ENCODE measurements at places on chromosomes 16 and 17.

- DNase-seq, result no peak
Measured at GRCh38 chr17:58329810-58330537, 1.4 kb upstream of the TSPOAP1 start.

- DNase-seq, result no peak
Measured at GRCh38 chr16:51773071-51773890, 622.2 kb upstream of the SALL1 start.

GRCh38 chr17:58402679-58403078 lies 14.7 kb downstream of the RNF43 start:
- DNase-seq, result no peak

- no peak for DNase-seq
Measured at GRCh38 chr17:77054936-77055335, 85.8 kb upstream of the SEC14L1 start.

GRCh38 chr17:31156326-31156725 lies 61.5 kb downstream of the NF1 start:
- no peak for DNase-seq

DNA sequence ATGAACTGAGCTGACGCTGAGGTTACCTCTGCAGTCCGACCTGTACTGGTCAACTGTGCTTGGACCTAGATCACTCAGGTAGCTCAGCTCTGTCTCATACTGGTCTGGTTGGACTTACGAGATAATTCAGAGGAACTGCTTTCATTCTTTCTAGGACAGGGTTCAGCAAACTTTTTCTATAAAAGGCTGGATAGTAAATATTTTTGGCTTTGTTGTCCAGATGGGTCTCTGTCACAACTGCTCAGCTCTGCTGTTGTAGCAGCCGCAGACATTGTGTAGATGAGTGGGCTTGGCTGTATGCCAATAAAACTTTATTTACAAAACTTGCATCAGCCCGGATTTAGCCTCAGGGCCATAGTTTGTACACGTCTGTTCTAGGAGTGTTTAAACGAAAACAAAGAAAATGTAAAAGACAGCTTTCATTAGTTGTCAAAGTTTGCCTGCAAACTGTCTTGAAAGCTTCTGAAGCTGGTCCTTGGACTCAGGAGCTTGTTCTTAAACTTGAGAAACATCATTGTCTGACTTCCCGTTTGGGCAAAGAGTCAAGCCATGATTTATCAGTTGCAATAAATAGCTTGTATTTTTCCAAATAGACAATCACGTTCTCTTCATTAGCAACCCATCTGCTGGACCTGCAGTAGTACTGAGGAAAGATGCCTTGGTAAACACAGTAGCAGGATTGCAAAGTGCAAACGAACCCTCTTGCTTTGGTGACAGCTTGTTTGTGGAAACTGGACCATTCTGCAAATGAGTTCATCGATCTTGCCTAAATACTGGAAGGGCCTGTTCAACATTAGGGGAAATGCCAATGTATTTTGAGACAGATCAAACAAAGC lies 253.4 kb downstream of the SNX29 start:
- peak; percentile 34 for DNase-seq

DNA sequence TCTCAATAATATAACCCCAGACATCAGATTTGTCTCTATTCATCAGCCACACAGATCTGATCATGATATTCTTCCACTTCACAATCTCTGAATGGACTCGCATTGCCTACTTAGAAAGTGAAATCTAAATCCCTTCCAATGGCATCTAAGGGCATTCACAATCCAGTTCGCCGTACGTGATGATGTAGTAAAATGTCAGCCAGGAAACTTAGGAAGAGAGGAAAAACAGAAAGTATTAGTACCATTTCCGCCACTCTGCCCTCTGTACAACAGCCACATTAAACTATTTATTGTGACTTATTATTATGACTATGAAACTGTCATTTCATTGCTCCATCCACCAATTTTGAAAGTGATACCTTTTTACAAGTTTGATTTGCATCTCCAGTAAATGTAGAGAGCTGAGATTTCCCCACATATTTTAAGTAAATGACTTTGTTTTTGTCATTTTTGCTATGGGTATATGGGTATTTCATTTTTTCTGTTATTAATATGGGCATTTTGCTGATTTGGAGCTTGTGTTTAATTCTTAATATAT lies 69.4 kb upstream of the SMIM36 start:
- DNase-seq, result no peak

- peak; percentile 41 for DNase-seq
Measured at GRCh38 chr17:57121308-57122042, 36.4 kb downstream of the AKAP1 start.

DNA sequence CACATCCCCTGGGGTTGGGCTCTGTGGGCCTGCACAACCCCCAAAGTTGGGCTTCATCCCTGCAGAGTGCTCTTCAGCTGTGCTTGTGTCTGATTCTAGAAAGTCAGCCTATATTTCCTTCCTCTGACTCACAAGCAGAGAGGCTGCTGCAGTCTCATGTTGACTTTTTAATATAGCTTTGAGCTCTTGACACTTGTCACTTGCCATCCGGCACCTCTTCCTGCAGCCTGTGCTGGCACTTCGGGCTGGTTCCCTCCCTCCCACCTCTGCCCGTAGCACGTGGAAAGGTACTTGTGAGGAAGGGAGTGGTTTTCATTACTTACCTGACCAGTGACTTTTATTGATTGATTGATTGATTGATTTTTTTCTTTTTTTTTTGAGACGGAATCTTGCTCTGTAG lies 19.0 kb upstream of the JPT2 start:
- DNase-seq, result no peak

DNA sequence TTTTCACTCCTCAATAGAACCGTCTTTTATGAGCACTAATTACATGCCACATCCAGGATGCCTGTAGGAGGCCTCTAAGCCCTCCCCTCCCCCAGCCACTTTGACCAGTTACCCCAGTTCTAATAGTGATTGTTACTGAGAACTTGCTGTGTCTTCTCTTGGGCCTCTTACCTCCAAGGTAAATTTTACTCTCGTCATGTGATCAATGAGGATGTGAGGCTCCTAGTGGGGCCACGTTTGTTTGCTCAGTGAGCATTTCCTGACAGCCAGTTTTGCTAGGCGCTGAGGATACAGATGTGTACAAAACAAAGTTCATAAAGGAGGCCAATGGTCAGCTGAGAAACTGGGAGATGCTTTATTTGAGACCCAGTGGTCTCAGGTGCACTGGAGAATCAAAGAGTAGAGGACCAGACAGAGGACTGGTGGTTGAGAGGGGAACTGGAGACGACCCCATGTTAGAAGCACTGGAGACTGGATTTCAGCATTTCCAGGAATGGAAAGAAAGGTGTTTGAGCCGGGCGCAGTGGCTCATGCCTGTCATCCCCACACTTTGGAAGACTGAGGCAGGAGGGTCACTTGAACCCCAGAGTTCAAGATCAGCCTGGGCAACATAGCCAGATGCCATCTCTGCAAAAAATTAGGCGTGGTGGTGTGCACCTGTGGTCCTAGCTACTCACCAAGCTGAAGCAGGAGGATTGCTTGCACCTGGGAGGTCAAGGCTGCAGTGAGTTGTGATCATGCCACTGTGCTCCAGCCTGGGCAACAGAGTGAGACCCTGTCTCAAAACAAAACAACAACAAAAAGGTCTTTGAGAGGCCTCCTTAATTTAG lies 2.6 kb downstream of the ATP2C2 start:
- DNase-seq, result no peak

- DNase-seq, result peak; percentile 85
Measured at GRCh38 chr16:2498531-2499253, 15.1 kb upstream of the ATP6V0C start.

- no peak for DNase-seq
Measured at GRCh38 chr16:681746-682427, 1.7 kb downstream of the STUB1 start.

- DNase-seq, result no peak
Measured at GRCh38 chr16:67415872-67416793, at the start of gene ZDHHC1. ZDHHC1 (minus strand) TSS chr16:67416477; CDS start chr16:67407775, 8,702 bp downstream.

DNA sequence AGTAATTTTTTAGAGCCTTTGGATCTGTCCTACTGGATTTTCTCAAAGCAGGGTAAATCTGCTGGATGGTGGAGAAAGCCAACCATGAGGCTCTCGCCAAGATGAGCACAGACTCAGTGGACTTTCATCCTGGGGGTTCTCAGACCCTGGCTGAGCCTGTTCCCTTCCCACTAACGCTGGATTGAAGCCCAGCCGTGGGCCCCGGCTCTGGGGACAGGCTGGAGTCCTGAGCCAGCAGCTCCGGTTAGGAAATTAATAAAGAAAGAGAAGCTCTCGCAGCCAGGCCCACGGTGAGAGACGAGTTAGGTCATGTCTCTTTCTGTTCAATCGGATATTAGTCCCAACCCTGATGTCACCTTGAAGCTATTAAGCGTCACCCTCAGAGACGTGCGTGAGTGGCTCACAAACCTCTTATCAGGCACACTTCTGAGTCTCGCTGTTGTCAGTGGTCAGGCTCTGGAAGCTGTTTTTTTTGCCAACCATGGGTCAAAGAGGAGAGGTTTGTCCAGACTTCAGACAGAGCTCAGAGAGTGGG lies 27.1 kb downstream of the MEOX1 start:
- DNase-seq, result no peak

GRCh38 chr16:86911437-86911958 lies 333.1 kb downstream of the FOXL1 start:
- DNase-seq, result no peak

GRCh38 chr16:13645601-13646245 lies 274.2 kb upstream of the ERCC4 start:
- DNase-seq, result no peak

GRCh38 chr17:68356520-68356919 lies 65.2 kb downstream of the ARSG start:
- no peak for DNase-seq

DNA sequence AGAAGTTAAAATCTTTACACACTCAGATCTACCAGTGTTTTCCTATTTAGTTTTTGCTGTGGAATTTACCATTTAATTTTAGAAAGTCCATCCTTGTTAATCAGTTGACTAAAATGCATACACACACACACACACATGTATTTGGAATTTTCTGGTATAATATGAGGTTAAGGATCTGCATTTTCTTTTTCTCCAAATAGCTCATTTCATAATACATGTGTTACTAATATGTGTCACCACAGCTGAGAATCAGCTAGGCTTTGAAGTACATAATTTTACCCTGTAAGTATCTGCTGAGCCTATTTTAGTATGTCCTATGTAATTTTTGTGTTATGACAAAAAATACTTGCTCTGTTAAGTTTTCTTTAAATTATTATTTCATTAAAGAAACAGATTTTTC lies 143.2 kb downstream of the PHKB start:
- no peak for DNase-seq

- no peak for DNase-seq
Measured at GRCh38 chr17:27915709-27916108, 22.5 kb upstream of the LYRM9 start.

DNA sequence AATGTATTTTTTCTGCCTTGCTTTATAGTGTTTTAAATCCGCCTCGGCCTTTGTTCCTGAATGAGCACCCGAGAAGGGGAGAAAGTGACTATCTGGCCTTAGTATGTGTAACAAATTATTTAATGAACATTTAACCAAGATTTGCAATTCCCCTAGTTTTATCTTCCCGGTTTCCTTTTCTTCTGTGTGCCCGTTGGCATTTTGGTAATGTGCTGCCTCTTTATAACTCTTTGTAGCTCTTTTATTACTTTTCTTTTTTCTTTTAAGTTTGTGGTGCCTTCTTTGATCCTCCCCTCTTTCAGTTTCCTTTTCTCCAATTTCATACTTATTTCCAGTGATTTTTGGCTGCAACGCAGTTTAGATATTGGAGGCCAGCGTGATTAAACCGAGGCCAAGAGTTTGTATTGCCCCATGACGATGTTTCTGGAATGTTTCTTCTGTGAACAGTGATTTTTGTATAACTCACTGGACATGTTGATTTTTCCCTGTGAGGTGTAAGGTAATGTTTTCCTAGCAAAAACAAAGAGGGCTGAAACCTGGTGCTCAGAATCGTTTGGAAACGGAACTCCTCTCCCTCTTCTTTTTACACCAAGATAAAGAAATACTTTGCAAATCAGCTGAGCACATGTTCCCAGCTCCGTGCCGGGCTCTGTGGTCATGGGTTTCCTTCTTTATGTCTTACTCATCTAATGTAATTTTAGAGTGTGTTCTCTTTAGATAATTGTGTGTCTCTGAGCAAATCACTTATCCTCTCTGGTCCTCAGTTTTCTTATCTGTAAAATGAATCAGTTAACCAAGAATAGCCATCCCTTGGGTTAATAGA lies 344.3 kb downstream of the WWOX start:
- DNase-seq, result no peak

DNA sequence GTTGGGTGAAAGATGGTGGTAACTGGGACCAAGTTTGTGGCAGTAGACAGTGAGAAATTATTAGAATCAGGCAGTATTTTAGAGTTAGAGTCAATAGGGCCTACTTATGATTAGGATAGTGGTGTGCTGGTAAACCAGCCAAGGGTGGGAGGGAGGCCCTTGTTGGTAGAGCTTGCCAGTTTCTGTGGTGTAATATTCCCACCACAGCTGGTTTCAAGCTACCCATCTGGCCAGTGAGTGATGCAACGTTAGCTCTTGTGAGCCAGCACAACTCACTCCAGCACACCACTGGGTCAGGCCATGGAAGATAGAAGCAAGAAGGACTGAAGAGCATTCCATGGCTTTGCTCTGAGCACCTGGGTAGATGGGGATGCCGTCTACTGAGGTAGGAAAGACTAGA lies 34.9 kb downstream of the GNAO1 start:
- DNase-seq, result no peak
